ENCODE measurements at places on chromosomes 12 and 14. TPM values are rescaled to one million over a fixed set of nuclear protein-coding genes. Genes with fewer than 3 reads are reported as not detected.

DNA sequence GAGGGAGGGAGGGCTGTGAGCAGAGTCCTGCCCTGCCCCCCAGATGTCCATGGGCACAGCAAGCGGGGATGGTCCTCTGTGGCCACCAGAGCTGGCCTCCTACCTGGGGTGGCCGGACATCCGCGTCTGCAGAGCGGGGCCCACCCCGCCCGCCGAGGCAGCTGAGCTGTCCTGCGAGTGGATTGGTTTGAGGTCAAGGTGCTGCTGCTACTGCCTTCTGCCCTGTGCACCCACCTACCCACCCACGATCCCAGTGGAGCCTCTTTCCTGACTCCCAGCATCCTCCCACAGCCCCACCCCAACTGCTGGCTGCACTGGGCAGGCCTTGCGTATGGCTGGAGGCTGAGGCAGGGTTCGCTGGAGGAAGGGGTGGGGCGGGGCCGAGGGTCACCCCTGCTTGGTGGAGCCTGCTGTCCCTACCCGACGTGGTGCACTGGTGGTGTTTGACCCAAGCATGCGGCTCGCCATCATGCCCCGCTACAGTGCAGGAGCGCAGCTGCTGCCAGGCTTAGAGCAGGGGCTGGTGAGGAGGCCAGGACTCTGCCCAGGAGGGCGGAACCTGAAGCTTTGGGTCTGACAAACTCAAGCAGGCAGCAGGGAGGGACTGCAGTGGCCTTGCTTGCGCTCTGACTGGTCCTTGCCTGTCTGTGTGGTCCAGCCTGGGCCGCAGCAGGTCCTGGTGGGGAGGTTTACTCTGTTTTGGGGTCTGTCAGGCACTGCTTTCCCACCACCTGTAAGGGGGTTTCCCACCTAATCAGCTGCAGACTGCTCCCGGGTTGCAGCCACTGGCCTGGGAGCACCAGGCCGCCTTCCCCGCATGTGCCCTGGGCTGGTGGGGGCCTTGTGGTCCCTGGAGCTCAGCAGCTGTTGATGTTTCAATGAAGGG lies 23.7 kb downstream of the CEP170B start:
- no peak overlapping the region for H3K27ac ChIP-seq
- H3K4me1 ChIP-seq = peaks cover 16% of the 10 kb centered on the region
- H3K36me3 ChIP-seq = peaks cover 9% of the 10 kb centered on the region
- no peak overlapping the region for H3K4me3 ChIP-seq
- no peak for DNase-seq

DNA sequence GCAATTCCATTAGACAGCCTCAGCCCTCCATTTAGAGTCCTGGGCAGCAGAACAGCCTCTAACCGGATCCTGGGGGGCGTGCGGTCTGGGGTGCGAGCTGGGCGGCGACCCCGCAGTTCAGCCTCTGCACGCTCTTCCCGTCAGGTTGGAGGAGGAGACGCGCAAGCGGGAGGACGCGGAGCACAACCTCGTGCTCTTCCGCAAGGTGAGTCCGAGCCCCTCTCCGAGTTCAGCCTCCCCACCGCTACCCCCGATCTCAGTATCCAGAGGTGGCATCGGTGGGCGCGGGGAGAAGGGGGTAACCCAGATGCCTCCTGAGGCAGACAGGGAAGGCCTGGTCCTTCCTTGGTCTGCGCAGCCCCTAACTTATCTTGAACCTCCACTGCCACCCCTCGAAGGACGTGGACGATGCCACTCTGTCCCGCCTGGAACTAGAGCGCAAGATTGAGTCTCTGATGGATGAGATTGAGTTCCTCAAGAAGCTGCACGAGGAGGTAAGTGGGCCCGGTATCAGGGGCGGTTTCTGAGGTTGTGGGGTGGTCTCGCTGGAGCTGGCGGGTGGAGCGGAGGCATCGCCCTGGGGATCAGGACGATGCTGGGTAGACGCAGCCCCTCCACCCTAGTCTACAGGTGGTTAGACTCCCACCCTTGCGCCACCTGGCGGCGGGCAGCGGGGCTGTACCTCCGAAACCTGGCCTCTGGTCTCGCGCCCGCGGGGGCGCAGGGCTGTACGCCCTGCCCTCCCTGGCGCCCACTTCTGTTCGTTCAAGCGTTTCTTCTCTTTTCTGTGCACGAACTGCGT lies 1.3 kb downstream of the PRPH start:
- peaks cover 44% of the 10 kb centered on the region for H3K4me1 ChIP-seq
- no peaks in the 10 kb centered on the region for H3K36me3 ChIP-seq
- no peak overlapping the region for H3K27ac ChIP-seq
- peaks cover 65% of the 10 kb centered on the region for H3K27me3 ChIP-seq

The GLT8D2 gene
- 68.9 TPM for total RNA-seq

The COX6A1 gene
- total RNA-seq = 211 TPM

The CDKN1B gene
- 36.6 TPM for total RNA-seq
